ENCODE measurements at places on chromosomes 2 and 18.
A peak's percentile ranks its signal among the peaks of the same experiment; 100 is the strongest.

DNA sequence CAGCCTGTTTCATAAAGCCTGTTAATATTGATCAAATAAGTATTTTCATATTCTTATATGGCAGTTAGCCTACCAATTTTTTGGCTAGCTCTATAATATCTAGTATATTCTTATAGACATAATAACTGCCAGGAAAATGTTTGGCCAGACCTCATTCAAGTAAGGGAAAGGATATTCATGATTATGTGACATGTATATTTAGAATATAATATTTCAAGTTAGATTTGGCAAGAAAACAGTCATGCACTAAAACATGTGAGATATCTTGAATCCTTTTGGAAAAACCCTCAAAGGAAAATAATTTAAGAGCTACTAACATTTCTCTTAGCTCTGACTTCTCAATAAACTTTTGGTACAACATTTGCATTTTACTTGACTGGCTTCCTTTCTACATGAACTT, 694.1 kb downstream of the PLCL1 start:
- no peak for DNase-seq

GRCh38 chr2:69723791-69724190, 18.1 kb upstream of the ANXA4 start:
- DNase-seq: no peak

DNA sequence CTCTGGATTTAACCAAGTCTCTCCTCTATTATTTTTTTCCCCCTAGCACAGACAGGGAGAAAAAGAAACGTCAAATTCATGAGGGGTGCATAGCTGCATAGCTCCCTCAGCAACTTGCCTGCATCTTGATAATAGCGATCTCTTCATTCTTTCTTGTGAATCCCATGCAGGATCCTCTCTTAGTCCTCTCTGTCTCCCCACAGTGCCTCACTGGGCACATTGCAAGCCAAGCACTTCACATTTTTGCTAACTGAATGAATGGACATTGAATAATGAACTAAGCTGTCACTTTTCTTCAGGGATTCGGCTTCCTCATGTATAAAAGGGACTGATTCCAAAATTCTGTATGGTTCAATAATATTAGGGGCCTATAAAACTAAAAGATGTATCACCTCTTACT, 2.9 kb upstream of the EPB41L3 start:
- no peak for DNase-seq

- DNase-seq: no peak
These were observed 268.6 kb downstream of the FIGN start for GRCh38 chr2:163467251-163467630.

GRCh38 chr18:3037423-3037915, 24.5 kb upstream of the LPIN2 start:
- DNase-seq: no peak

- DNase-seq: no peak
These were observed 56.4 kb upstream of the RBM44 start for GRCh38 chr2:237742191-237742590.

DNA sequence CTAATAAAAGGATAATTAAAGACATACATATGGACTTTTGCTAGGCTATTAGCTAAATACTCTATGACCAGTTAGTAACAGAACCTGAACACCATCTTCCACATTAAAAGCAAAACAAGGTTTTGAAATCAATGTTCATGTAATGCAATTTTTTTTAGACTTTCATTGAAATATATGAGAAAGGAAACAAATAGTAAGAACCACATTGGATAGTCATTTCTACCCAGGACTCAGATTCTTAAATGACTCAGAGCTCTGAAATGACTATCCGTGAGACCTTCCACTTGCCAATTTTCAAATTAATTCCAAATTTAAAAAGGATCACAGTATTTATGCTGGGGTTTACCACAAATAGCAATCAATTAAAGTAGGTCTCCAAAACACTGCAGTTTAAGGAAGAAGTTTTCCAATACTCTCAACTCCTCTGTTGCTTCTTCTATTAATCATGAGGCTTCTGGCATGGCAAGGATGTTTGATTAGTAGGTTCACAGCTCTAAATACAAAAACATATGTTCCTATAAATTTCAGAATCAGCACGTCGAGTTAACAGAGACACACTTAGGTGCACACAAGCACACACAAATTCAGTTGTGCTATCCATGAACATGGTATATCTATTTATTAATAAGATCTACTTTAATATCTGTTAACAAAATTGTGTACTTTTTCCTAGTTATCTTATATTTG, 841.0 kb downstream of the RNF144A start:
- no peak for DNase-seq

DNA sequence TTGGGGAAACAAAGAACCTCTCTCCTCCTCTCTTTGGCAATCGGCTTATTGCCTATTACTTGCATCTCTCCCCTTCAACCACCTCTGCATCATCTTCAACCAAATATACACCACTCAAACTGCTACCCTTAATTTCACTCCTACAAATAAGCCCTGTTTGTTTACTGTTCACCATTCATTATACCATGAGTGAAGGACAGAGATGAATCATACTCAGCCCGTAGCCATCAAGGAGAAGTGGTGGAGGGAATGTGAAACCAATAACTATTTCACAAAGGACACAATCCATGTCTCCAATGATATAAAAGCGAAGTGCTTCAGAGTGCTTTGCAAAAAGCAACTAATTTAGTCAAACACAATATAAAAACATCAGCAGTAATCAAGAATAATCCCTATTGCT, 76.8 kb downstream of the CACNB4 start:
- DNase-seq: no peak

DNA sequence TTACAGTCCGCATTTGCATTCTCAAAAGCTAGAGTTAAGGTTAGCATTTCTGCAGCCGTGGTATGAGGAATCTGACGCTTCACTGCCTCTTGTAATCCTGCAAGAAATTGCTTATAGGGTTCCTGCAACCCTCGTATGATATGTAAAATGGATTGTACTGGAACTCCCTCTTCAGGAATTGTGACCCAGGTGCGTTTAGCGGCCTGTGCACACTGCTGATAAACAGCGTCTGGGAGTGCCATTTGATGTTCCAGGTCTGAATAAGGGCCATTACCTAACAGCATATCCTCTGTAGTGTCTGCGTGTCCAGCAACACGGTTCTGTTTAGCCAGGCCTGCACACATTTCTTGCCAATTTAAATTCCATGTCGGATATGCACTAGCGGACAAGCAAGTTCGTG, 42.5 kb downstream of the CXCR4 start:
- DNase-seq: no peak

GRCh38 chr2:186751790-186752189, 57.9 kb downstream of the FAM171B start:
- no peak for DNase-seq

- DNase-seq: no peak
These were observed 39.0 kb upstream of the PPP4R1 start for GRCh38 chr18:9653390-9653789.

DNA sequence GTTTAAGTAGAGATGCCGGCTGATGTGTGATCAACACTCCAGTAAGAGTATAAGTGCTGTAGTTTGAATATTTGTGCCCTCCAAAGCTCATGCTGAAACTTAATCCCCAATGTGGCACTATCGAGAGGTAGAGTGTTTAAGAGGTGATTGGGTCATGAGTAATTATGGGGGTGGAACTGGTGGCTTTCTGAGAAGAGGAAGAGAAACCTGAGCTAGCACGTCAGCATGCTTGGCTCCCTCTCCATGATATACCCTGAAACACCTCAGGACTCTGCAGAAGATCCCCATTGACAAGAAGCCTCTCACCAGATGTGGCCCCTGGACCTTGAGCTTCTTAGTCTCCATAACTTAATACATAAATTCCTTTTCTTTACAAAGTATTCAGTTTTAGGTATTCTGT, 584.8 kb downstream of the TSN start:
- no peak for DNase-seq

DNA sequence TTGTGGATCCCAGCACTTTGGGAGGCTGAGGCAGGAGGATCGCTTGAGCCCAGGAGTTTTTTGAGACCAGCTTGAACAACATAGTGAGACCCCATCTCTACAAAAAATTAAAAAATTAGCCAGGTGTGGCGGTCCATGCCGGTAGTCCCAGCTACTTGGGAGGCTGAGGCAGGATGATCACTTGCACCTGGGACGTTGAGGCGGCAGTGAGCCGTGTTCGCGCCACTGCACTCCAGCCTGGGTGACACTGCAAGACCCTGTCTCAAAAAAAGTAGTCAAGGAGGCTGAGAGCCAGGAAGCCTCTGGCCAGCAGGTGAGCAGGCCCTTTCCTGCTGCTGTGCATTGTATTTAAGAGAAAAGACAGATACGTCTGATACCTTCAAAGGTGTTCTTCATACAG, 11.1 kb upstream of the PROC start:
- DNase-seq: no peak

DNA sequence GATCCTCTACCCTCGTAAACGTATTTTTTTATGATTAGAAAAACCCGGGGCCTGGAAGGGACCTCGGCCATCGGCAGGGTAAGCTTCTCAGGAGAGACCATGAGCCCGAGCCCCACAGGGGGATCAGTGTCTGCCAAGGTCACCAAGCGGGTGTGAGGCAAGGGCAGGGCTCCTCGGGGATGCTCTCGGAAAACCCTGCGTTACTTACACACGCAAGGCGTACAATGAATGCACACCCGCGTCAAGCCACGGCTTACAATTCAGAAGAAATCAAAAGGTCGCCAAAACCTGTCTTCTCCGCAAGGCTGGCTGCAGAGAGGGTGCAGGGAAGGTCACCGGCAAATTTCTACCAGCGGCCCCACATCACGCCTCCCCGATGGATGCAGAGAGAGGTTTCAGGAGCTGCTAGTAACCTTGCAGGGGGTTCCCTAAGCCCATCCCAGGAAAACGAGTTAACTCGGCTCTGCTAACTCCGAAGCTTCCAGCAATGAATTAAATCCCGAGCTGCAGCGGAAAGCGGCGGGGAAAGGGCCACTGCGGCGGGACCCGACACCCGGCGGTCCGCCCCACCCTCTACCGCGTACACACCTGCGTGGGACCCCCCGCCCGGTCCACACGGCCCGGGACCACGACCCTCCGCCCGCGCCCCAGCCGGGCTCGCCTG, 638 bp downstream of the ST3GAL5 start:
- DNase-seq: peak; percentile 12

- no peak for DNase-seq
These were observed 126.7 kb upstream of the CYP26B1 start for GRCh38 chr2:72274380-72274797.

- no peak for DNase-seq
These were observed 37.1 kb upstream of the TNFRSF11A start for GRCh38 chr18:62287781-62288664.

- no peak for DNase-seq
These were observed 6.7 kb downstream of the DSEL start for GRCh38 chr18:67509741-67510391.

- DNase-seq: no peak
These were observed 219.2 kb downstream of the LRP1B start for GRCh38 chr2:141911485-141912066.

DNA sequence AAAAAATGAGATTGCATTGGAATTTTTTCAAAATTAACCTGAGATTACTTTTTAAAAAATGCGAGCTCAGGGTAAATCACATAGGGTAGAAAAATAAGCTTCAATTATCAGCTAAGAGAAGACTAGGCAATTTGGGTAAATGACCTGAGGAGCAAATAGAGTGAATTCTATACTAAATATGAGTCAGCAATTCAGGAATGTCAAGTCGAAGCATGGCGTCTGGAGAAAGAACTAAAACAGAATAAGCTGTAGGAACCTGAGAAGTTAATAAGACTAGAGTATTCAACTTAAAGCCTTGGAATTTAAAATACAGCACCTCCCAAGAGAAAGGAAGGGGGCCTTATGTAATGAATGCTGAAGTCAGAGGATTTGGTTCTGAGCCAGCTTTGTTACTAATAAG, 487.0 kb downstream of the SUCLG1 start:
- DNase-seq: no peak

GRCh38 chr2:3009005-3009404, 368.6 kb downstream of the EIPR1 start:
- DNase-seq: no peak

GRCh38 chr2:70832386-70832785, 3.2 kb downstream of the CD207 start:
- no peak for DNase-seq

DNA sequence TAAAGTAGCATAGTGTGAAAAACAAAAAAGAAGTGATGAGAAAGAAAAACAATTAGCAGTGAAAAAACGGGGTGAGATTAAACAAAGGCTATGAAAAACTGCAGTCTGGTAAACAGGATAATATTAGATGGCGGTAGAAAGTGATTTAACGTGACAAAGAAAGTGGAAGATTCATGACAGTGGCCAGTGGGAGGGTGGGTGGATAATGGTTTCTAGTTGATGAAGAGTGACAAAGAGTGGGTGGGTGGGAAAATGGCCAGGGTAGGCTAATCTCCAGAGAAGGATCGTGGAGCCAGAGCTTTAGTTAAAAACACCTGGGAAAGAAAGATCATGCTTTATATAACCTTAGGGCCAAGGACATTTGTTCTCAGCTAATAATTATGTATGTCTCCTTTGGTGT, 1667.8 kb downstream of the LRP1B start:
- no peak for DNase-seq

- DNase-seq: no peak
These were observed 78.7 kb downstream of the GRB14 start for GRCh38 chr2:164542581-164543021.

GRCh38 chr2:54741250-54741649, 17.8 kb downstream of the EML6 start:
- DNase-seq: no peak

DNA sequence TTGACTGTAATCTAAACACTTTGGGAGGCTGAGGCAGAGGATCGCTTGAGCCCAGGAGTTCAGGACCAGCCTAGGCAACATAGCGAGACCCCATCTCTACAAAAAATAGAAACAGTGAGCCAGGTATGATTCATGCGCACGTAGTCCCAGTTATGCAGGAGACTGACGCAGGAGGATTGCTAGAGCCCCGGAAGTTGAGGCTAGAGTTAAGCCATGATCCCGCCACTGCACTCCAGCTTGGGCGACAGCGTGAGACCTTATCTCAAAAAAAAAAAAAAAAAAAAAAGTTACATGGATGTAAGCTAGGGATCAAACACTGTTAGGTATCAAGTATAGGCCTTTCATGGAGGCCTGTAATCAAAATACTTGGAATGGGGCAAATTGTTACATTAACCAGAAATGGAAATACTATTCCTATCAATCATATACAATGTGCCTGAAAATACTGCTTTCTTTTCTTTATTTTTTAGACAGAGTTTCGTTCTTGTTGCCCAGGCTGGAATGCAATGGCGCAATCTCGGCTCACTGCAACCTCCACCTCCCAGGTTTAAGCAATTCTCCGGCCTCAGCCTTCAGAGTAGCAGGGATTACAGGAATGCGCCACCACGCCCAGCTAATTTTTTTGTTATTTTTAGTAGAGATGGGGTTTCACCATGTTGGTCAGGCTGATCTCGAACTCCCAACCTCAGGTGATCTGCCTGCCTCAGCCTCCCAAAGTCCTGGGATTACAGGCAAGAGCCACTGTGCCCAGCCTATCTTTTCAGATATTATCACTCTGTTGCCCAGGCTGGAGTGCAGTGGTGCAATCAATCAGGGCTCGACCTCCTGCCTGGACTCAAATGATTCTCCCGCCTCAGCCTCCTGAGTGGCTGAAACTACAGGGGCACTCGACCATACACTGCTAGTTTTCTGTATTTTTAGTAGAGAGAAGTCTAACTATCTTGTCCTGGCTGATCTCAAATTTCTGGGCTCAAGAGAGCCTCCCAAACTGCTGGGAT, 27.2 kb downstream of the XPO1 start:
- no peak for DNase-seq

Data from stimulated activated CD4-positive, alpha-beta T cell treated with anti-CD3 and anti-CD28 coated beads, Interleukin-15, amount 100 ng/mL, for 1 hour (primary cell).